ENCODE measurements at places on chromosomes 6 and 20. TPM values are rescaled to one million over a fixed set of nuclear protein-coding genes. Genes with fewer than 3 reads are reported as not detected.

RING1 gene
- 29.7 TPM for total RNA-seq

GSTA2 gene
- total RNA-seq: not detected

GABRR1 gene
- total RNA-seq: not detected

ZNF341 gene
- total RNA-seq: 5.8 TPM

DEF6 gene
- 201 TPM for total RNA-seq

CLDN20 gene
- not detected for total RNA-seq

C20orf144 gene
- 0.30 TPM for total RNA-seq

AGPAT4 gene
- total RNA-seq: 13.9 TPM

ANKRD66 gene
- not detected for total RNA-seq

GDAP1L1 gene
- not detected for total RNA-seq

SLC17A9 gene
- total RNA-seq: 4.7 TPM

ADA gene
- total RNA-seq: 79.0 TPM

PRL gene
- not detected for total RNA-seq

UBE2V1 gene
- 154 TPM for total RNA-seq

BAG2 gene
- total RNA-seq: 5.8 TPM

ATAT1 gene
- total RNA-seq: 8.0 TPM

ENPP4 gene
- 9.4 TPM for total RNA-seq

CFAP61 gene
- total RNA-seq: not detected

KCNQ5 gene
- total RNA-seq: 4.3 TPM

BCAS4 gene
- total RNA-seq: 6.6 TPM

BMP6 gene
- not detected for total RNA-seq

APOM gene
- 3.6 TPM for total RNA-seq

UNC5CL gene
- total RNA-seq: 2.3 TPM

APMAP gene
- 44.1 TPM for total RNA-seq

SLC4A11 gene
- 1.8 TPM for total RNA-seq

NR2E1 gene
- not detected for total RNA-seq

CDH26 gene
- 0.53 TPM for total RNA-seq

BEND3 gene
- 2.3 TPM for total RNA-seq

CST5 gene
- total RNA-seq: not detected

C6orf58 gene
- total RNA-seq: not detected

GSTA1 gene
- not detected for total RNA-seq

CTCFL gene
- total RNA-seq: not detected

LAMA4 gene
- not detected for total RNA-seq

RBPJL gene
- total RNA-seq: not detected

HAO1 gene
- total RNA-seq: not detected

TMC2 gene
- not detected for total RNA-seq

ADGB gene
- total RNA-seq: not detected

OPRM1 gene
- total RNA-seq: not detected

BPIFB1 gene
- not detected for total RNA-seq

FAXC gene
- 0.23 TPM for total RNA-seq

CYP39A1 gene
- total RNA-seq: not detected

SYCP2 gene
- 7.9 TPM for total RNA-seq

B3GAT2 gene
- 0.05 TPM for total RNA-seq

FAM83D gene
- total RNA-seq: 19.9 TPM

NHSL1 gene
- 1.0 TPM for total RNA-seq

ARFGEF3 gene
- total RNA-seq: 0.50 TPM

Data from activated CD4-positive, alpha-beta memory T cell treated with anti-CD3 and anti-CD28 coated beads, Interleukin-2, amount 10 ng/mL, durations not matched to agents 7 days and 5 days (primary cell).